Stimulated activated CD8-positive, alpha-beta memory T cell treated with anti-CD3 and anti-CD28 coated beads, Interleukin-4, amount 100 ng/mL, for 1 hour (primary cell): ENCODE measurements at places on chromosomes 6 and 20.

DNA sequence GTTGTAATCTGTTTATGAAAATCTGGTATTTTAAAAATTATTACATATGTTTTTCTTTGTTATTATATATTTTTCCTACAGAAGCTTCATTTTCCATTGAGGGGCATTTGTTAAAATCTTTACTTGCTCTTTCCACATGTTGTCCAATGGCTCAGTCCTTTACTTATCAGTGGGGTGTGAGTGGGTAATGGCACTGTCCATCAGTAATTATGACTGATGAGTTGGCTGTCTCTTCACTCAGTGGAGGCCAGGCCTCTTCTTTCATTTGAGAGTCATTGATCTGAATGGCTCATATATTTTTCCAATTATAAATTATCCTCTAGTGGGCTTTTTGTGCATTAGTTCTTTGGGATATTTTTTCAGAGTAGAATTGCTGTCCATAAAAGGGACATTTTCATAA lies 45.7 kb downstream of the FARS2 start:
- no peak for DNase-seq

DNA sequence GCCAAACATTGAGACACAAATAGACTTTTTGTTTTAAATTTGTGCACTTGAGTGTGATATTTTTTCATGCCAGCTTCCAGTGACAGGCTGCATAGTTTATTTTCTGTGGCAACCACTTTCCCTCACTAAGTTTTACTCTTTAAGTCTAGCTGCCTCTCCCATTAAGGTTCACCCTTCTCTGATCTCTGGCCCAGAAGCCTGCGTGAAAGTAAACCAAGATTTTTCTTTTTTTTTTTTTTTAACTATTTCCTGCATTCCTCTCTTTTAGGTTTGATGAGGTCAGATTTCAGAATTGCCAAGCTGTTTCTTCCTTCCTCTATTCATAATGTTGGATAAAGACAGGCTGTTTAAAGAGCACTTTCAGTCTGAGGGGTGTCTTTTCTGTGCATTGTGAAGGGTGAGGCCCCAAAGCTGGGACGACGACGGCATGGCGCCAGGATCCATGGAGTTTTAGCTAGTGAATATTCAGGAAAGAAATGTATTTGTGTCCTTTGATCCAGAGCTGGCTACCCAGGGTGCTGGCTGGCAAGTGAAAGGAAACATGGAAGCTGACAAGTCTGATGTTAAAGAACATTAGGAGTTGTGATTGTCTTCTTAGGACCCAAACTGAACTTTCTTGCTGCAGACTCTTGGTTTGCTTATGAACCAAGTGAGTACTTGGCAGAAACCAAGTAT lies 50.7 kb downstream of the DOK5 start:
- DNase-seq: no peak

- no peak for DNase-seq
These were observed 2.2 kb downstream of the NRN1 start for GRCh38 chr6:6004390-6004995.

- no peak for DNase-seq
These were observed 210.9 kb downstream of the SLC24A3 start for GRCh38 chr20:19423097-19423899.

GRCh38 chr6:112906726-112907125 lies 559.6 kb downstream of the RFPL4B start:
- no peak for DNase-seq

DNA sequence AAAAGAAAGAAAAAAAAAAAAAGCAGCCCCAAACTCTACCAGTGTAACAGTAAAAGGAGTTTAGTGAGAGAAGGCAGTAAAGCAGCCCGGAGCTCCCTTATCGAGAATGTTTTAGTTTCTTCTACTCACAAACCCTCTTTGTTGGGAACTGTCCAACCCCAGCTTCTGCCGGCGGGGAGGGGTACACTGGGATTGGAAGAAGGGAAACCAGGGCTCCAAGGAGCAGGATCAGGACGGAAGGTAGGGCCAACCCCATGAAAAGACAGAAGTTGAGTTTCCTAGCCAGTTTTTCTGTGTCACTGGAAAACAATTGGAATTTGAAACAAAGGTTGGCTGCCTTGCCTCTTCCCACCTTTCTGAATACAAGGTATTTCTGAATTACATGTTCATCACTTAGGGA lies 66.0 kb downstream of the KIZ start:
- no peak for DNase-seq

- DNase-seq: no peak
These were observed 57.9 kb downstream of the KCNS1 start for GRCh38 chr20:45042978-45043377.

DNA sequence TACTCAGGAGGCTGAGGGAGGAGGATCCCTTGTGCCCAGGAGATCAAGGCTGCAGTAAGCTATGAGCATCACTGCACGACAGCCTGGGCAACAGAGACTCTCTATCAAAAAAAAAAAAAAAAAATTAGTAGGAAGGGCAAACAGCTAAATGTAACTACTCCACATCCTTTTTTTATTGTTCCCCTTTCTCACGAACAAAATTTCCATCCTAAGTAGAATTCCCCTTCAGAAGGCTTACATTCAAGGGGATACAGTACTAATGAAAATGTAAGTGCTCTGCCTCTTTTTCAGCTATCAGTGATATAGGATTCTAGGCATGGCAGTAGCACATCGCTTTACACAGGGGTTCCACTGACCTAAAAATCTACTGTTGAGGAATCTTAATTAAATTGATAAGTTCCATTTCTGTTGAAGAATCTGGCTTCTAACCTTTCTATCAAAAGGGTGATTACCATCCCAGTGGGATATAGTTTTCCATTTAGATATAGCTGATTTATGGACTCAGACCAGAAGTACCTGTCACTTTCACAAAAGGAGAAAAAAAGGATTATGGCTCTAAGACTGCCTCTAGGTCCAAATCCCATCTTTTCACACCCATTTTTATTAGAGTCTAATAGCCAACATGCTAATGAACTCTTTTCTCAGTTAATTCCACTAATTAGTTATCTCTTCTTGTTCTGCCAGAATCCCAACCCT lies 2.6 kb downstream of the B4GALT5 start:
- no peak for DNase-seq

DNA sequence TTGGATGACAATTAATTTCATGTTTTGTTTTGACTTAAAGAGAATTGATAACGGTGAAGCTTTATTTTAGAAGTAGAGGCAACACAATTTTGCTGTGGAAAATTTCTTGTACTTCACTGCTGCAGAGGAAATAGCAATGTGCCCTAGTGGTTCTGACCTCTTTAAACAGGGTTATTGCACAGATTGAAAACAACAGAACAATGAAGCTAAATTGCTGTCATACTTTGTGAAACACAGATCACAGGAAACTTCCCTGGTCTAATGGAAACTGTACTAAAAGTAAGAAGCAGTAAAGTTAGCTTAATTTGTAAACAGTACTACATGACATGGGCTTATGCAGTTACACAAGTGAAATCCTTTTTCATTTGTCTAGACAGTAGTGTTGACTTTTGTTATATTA lies 31.3 kb downstream of the OR2A4 start:
- no peak for DNase-seq

- DNase-seq: no peak
These were observed 129.6 kb downstream of the EDN1 start for GRCh38 chr6:12419631-12420272.

DNA sequence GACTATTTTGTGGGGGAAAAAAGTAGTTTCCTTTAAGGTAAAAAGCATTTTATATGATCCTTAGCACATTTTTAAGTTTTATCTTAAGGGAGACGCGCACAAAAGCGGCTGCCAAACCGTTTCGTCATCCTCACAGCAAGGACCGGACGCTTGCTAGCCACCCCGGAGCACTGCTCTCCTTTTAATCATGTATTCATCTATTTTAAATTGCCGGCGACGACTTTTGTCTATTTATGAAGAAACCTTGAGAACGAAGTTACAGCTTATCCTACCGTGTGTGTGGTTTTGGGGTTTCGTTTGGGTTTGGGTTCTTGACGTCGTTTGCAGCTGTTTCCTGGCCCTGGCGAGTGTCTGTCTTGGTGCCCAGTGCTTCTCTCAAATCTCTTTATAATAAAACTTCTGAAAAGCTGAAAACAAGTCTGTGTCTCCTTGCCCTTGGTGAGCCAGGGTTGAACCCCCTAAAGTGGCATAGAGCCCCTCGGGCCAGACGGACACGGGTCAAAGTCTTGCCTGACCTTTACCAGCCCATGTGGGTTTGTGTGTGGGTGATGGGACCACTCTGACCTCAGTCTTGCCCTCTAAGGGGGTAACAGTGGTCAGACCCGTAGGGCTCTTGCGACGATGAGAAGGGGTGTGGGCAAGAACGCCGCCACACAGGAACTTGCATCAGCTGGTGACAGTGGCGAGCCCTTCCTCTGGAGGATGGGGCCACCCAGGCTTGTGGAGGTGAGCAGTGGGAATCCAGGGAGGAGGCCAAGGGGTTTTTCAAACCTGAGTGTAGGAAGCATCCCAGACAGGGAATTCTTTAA lies 117.6 kb downstream of the JPH2 start:
- peak; percentile 36 for DNase-seq

DNA sequence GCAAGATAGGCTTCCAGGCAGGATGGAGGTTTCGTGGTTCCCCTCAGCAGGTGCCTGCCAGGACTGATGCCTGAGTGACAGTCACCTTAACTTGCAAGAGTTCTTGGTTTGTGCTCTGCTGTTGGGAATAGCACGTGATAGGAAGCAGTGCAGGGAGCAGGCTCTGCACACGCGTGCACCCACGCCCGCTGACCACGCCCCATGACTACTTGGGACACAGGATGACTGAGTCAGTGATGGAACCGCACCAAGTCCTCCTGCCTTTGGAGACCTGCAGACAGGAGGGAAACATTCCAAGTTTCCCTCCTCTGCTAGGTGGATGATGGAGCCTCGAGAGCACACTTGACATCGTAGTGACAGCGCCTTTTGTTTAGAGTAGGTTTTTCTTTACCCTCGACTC lies 164.2 kb downstream of the DTNBP1 start:
- no peak for DNase-seq

DNA sequence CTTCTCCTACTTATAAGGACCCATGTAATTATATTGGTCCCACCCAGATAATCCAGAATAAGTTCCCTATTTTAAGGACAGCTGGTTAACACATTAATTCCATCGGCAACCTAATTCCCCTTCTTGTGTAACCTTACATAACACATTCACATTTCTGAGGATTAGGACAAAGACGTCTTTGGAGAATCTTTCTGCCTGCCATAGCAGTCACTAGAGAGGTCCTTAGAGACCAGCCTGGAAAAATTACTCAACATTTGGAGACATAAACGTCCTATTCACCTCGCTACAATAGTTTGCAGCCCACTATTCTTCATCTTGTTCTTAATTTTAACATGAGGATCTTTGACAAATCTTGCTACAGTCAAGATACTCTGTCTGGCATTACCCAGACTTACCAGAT lies 100.1 kb downstream of the MAFB start:
- no peak for DNase-seq

DNA sequence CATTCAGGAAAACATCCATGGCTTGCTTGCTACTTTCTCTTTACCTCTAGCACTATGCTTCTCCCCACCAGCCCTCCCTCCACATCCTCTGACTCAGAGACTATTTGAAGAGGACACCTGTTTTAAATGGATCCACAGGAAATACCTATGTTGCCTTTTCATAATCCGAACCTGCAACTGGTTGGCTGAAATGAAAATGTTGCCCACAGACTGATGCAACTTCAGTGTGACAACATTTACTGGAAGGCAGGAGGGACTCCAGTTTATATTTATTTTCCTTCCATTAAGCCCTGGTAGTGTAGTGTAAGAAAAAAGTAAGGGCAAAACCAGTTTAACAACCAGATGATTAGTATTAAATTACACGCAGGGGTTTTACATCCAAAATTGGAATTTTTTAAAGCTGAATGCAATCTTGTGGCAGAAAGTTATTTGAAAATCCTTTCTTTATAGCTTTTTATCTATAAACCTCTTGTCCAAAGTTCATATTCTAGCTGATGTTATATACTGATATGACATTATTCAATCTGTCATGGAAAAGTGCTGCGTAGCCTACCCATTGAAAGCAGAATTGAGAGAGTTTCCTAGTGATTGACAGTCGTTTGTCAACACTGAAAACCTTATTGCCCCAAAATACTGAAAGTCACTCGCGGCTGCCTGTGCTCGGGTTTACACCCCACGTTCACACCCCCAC lies 881 bp upstream of the AIG1 start:
- no peak for DNase-seq

- DNase-seq: no peak
These were observed 2.5 kb downstream of the HDDC2 start for GRCh38 chr6:125299257-125299656.

DNA sequence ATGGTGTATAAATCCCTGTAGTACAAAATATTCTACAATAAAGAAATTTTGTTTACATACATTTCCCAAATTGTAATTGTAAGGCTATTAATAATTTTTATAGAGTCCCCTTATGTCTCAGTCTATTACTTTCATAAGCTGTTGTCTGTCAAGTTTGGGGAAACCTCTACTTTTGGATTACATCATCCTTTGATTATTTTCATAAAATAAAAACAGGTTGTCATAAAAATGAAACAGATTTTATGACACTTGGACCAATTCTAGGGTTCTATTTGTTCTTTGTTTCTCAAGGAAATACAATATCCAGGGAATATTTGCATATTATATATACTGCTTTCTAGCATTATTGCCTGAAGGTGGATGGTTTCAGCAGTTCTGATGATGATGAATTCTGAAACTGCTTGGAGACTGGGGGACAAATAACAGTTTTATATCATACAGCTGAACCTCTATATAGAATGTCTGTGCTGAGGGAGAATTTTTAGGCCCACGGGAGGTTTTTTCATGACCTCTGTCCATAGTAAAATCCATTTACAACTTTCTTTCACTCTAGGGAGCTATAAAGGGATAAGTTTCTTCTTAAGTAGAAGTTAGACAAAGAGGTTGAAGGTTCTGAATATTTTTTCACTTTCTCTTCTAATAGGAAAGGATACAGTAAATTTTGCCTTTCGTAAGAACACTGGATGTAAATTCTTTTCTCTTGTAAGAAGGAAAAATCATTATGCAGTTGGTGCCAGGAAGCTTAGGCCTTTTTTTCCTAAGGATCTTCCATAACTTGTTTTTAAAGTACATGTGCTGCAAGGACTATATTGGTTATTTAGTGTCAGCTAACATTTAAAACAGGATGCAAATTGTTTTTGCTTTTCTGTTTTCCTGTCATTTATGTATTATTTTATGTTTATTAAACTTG lies 58.0 kb downstream of the CD2AP start:
- DNase-seq: no peak

GRCh38 chr6:9503111-9503761 lies 911.6 kb downstream of the TFAP2A start:
- DNase-seq: no peak

GRCh38 chr6:42698217-42698616 lies 24.2 kb downstream of the PRPH2 start:
- no peak for DNase-seq

- DNase-seq: no peak
These were observed 96.4 kb downstream of the TULP4 start for GRCh38 chr6:158408552-158409130.

DNA sequence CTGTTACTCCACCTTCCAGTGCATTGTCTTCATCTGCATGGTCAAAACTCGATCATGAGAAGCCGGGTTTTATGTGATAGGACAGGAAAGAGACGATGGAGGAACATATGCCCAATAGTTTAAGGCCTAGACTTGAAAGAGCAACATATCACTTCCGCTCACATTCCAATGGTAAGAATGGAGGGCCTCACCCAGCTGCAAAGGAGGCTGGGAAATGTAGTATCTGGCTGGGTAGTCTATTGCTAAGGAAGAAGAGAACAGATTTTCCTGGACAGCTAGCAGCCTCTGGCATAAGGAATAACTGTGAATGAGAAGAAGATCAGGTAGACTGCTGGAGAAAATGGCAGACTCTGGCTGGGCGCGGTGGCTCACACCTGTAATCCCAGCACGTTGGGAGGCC lies 19.2 kb downstream of the FITM2 start:
- DNase-seq: no peak

- DNase-seq: no peak
These were observed 74.4 kb upstream of the RIPOR2 start for GRCh38 chr6:25010176-25010575.

GRCh38 chr6:6788394-6789032 lies 200.0 kb downstream of the LY86 start:
- no peak for DNase-seq
